ENCODE measurements at places on chromosomes 3 and 15.

DNA sequence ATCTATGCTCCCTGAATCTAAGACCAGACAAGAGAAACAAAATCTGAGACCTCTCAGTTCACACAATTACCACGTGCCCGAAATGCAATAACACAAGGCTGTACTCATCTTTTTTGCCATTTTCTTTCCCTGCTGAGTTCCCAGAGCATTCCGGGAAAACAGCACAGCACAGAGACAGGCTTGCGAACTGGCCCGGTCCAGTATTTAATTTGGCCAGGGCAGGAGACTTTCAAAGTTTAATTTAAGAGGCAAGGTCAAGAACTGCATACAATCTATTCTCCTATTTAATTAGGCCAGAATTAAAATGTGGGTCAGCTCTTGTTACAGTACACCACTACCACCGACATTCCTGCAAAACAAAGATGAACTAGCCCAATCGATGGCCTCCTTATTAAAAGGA, 87.5 kb upstream of the SNRPA1 start:
- H3K4me3 ChIP-seq = no peak overlapping the region
- no peak for DNase-seq
- peaks cover 33% of the 10 kb centered on the region for H3K36me3 ChIP-seq
- H3K27me3 ChIP-seq = no peaks in the 10 kb centered on the region
- no peak overlapping the region for H3K27ac ChIP-seq

GRCh38 chr3:195451373-195452015, 8.7 kb upstream of the ACAP2 start:
- no peaks in the 10 kb centered on the region for H3K27me3 ChIP-seq
- H3K4me3 ChIP-seq = no peak overlapping the region
- DNase-seq = no peak
- no peak overlapping the region for H3K27ac ChIP-seq
- H3K36me3 ChIP-seq = no peaks in the 10 kb centered on the region

DNA sequence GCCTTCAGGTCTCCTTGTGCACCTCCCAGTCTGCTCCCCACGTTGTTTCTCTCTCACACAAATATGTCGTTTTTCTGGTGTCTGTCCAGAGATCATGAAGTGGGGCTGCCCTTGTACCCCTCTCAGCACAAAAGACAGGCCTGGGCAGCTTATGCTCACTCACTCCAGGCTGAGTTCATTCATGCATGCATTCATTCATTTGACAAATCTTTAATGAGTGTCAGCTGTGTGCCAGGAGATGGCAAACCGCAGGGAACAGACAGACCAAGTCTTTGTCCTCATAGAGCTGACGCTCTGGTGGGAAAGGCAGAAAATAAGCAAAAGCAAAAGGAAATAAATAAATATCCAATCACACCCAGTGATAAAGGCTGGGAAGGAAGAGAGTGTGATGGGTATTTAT, 7.6 kb upstream of the TRH start:
- DNase-seq = no peak
- peaks cover 22% of the 10 kb centered on the region for H3K4me1 ChIP-seq
- H3K36me3 ChIP-seq = no peaks in the 10 kb centered on the region
- H3K4me3 ChIP-seq = no peak overlapping the region
- no peak overlapping the region for H3K27ac ChIP-seq

GRCh38 chr3:110750201-110750600, 321.4 kb upstream of the NECTIN3 start:
- H3K4me3 ChIP-seq = no peak overlapping the region
- DNase-seq = no peak
- H3K36me3 ChIP-seq = no peaks in the 10 kb centered on the region
- H3K4me1 ChIP-seq = peaks cover 12% of the 10 kb centered on the region
- H3K27ac ChIP-seq = no peak overlapping the region
- H3K27me3 ChIP-seq = 0 out of 3 replicates have a peak, but pooled peaks cover 8% of the 10 kb centered on the region

DNA sequence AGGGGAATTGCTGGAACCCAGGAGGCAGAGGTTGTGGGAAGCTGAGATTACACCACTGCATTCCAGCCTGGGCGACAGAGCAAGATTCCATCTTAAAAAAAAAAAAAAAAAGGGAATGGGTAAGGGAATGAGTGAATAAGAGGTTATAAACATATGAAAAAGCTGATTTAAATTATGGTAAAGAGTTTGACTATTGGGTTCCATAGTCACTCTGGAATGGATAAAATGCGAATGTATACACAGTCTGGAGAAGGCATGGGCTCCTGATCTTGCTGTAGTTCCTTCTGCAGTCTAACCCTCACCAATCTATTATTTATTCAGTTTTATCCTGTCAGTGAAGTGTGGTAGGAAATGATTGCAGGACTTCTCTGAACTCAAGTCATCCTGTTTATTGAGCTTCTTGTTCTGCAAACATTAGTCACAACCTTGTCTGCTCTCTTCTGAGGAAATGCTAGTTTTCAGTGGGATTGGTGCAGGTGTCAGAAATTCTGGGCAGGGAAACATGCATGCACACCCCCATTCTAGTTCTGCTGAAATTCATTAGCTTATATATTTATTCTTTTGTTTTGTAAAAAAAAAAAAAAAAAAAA, 190.9 kb upstream of the CFAP20DC start:
- no peaks in the 10 kb centered on the region for H3K36me3 ChIP-seq
- no peak overlapping the region for H3K27ac ChIP-seq
- no peaks in the 10 kb centered on the region for H3K27me3 ChIP-seq
- DNase-seq = no peak

Measured in HepG2 (cell line).